ENCODE measurements at places on chromosomes 4 and X. TPM values are rescaled to one million over a fixed set of nuclear protein-coding genes. Genes with fewer than 3 reads are reported as not detected.

Gene SMPX
- not detected for polyA plus RNA-seq

- no peak for DNase-seq
Measured at GRCh38 chr4:8515316-8516060, 64.7 kb upstream of the GPR78 start.

DNA sequence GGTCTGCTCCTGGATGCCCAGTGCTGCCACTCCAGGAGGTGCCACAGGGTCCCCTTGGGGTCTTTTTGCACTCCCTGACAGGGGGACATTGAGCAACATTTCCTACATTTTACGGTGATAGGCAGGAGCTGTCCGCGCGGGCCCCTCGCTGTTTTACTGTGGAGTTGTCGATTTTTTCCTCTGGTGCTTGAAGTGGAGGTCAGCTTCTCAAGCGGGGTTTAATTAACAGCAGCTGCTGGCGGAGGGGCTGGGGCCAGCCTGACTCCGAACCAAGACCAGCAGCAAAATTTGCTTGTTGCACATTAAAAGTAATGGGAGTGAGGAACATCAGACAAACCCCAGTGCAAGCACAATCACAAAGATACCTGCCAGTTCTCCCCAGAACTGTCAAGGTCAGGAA is 13.2 kb upstream of the SH3TC1 start:
- no peak for DNase-seq

GRCh38 chr4:94415448-94415847 is 36.3 kb upstream of the PDLIM5 start:
- no peak for DNase-seq

- DNase-seq = no peak
Measured at GRCh38 chr4:54746218-54746617, 88.5 kb downstream of the KIT start.

- DNase-seq = no peak
Measured at GRCh38 chr4:18138076-18138665, 116.6 kb upstream of the LCORL start.

DNA sequence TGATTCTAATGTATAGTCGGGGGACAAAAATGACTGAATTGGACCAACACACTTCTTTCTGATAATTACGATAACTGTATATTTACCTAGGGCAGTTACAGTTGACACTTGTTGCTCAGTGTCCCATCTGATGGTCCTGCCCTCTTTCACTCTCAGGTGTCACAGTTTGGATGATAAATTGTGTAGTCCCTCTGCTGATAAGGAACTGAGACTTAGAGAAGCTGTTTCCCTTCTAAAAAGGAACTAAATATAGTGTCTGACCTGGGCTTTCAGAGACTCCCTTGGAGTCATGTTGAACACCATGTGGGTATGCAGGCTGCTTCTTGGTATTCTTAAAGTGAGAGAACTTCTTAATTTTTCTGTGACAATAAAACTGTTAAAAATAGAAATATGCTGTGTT is 23.7 kb upstream of the PNPLA4 start:
- DNase-seq = no peak

Gene NHS
- polyA plus RNA-seq = 1.4 TPM

Gene ODAM
- polyA plus RNA-seq = not detected

DNA sequence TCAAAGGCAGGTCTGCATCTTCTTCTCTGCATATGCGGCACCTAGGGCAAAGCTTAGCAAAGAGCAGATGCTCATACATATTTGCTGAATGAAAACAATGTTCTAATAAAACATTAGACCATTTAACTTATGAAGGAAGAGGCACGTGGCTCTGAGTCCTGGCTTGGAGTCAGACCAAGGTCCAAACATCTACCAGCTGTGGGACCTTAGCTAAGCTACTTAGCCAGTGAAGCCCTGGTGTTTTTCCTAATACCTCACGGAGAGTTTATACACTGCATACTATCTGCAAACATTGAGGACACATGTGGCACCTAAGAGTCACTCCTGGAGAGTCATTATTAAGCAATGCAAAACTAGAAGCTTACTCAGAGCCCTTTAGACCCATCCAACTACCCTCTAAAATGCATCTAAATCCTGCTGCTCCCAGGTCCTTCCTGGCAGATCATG is 9.0 kb downstream of the PDGFC start:
- no peak for DNase-seq

Gene IL13RA2
- polyA plus RNA-seq = 0.43 TPM

GRCh38 chrX:23509256-23509655 is 158.0 kb upstream of the PRDX4 start:
- DNase-seq = no peak

DNA sequence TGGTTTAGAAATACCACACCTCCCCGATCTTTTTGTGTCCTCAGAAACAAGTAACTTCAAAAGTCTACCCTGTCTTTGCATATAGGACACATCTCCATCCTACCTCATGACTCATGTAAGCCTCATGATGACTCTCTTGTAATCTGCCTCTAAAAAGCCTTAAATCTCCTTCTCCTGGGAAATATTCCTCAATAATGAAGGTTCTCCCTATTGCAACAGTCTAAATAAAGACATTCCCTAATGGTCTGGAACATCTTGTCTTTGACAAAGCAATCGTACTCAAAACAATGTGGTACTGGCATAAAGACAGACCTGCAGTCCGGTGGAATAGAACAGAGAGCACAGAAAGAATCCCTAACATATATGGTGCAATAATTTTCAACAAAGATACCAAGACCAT is 257.7 kb downstream of the OPHN1 start:
- DNase-seq = no peak

- DNase-seq = no peak
Measured at GRCh38 chr4:87844452-87844851, 11.7 kb downstream of the MEPE start.

DNA sequence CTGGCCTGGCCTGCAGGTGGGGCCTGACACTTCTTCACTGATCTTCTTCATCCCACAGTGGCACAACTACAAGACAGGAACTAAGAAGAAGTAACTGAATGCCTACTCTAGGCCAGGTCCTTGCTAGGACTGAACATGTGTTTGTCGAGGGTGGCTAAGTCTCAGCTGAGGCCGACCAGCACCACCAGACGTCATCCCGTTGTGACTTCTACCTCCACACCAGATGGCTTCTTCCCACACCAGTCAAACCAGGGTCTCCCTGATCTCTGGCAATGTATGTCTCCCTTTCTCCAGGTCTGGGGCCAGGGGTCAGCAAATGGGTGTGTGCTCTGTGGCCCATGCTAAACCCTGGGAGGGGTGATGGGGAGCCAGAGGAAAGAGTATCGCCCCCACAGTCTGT is 40.2 kb downstream of the PJA1 start:
- DNase-seq = no peak

- DNase-seq = peak; percentile 39
Measured at GRCh38 chr4:39706334-39706733, 8.4 kb downstream of the UBE2K start.

- no peak for DNase-seq
Measured at GRCh38 chrX:48460031-48460430, 10.0 kb downstream of the SLC38A5 start.

Gene NXF2B
- not detected for polyA plus RNA-seq

GRCh38 chr4:67126570-67126969 is 418.7 kb downstream of the CENPC start:
- no peak for DNase-seq

- DNase-seq = no peak
Measured at GRCh38 chr4:69848028-69848427, 11.9 kb downstream of the SULT1E1 start.

Gene STOX2
- 0.14 TPM for polyA plus RNA-seq

- DNase-seq = no peak
Measured at GRCh38 chrX:153685156-153685536, 2.6 kb upstream of the SLC6A8 start.
